ENCODE measurements at places on chromosomes 16 and 17.

DNA sequence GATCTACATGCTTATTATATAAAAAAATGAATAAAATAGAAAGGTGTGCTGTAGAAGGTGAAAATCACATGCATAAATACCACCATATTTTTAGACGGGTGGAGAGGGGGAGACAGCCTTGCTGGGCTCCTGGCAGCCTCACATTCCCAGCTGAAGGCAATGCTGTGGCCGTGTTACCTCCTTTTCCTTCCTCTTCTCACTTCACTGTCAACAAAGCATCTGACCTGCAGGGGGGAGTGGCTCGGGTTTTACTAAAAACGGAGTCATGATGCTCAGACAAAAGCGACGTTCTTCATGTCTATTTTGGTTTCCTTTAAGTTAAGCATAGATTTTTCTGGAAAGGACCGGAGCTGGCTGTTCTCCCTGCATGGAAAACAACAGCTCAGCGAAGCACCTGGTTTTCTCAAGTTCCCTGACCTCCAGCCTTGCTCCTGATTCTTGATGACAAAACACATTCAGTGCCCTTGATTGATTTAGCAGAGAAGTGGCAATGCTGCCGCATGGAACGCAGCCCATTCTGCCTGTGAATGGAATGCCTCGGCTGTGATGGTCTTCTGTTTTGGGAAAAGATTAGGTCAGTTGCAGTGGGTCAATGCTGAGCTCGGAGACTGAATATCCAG, 5.5 kb upstream of the RPTOR start:
- no peak for DNase-seq

DNA sequence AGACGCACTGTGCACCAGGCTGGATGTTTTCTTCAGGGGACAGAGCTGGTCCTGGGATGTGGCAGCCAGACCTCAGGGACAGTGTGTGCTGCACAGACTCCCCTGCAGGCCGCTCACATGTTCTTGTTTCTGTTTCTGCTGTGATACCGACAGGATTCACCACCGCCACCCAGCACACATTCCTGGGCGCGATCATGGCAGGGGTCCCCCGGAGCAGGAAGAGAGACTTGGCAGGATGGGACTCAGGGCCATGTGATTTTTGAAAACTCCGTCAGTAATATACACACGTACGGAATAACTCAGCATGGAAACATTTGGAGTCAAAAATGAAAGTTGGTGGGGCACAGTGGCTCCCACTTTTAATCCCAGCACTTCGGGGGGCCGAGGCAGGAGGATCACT, 79.0 kb downstream of the HAPSTR1 start:
- no peak for DNase-seq

DNA sequence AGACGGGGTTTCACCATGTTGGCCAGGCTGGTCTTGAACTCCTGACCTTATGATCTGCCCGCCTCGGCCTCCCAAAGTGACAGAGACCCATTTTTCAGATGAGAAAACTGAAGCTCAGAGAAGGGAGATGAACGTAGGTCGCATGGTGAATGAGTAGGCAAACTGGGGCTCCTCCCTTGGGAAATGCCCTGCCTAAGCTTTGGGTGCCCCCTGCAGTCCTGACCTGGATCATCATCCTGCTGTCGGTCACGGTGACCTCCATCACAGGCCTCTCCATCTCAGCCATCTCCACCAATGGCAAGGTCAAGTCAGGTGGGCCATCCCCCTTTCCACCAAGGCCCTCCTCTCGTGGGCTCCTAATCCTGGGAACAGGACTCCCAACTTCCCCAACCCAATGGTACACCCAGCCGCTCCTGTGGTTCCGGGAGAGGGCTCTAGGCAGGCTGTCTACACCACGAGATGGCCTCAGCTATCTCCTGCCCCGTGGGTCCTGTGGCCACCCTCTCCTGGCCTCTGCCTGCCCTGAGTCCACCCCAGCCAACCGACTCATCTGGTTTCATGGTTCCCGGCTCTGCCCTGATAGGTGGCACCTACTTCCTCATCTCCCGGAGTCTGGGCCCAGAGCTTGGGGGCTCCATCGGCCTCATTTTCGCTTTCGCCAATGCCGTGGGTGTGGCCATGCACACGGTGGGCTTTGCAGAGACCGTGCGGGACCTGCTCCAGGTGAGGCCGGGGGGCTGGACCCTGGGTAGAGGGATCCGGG, 4.7 kb downstream of the SLC12A3 start:
- DNase-seq, result no peak

DNA sequence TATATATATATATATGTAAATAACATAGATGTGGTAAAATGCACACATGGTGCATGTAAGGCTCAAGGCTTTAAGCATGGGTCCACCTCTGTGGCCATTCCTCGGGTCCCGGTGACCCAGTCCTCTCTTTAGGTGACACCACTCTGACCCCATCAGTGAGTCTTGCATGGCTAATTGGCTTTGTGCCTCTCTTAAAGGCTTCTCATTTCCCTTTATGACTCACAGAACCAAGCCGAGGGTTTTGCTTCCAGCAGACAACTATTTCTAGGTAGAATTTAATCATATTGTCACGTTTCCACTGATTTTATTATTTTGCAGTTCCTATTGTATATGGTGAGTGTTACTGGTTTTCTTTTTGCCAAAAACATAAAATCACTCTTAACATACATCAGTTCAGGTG, 59.7 kb downstream of the PLCG2 start:
- no peak for DNase-seq

- DNase-seq, result no peak
These were observed 142.5 kb downstream of the CMIP start for GRCh38 chr16:81586977-81587625.

- DNase-seq, result no peak
These were observed 5.1 kb downstream of the NUDT16L1 start for GRCh38 chr16:4698321-4699045.

- no peak for DNase-seq
These were observed 13.4 kb downstream of the ENDOV start for GRCh38 chr17:80428363-80428762.

DNA sequence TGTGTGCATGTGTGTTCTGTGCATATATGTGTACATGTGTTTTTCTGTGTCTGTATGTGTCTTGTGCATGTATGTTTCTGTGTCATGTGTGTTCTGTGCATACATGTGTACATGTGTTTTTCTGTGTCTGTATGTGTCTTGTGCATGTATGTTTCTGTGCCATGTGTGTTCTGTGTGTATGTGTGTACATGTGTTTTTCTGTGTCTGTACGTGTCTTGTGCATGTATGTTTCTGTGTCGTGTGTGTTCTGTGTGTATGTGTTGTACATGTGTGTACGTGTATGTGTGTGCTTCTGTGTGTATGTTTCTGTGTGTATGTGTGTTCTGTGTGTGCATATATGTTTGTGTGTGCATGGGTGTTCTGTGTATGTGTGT, 8.4 kb upstream of the RAB37 start:
- no peak for DNase-seq

DNA sequence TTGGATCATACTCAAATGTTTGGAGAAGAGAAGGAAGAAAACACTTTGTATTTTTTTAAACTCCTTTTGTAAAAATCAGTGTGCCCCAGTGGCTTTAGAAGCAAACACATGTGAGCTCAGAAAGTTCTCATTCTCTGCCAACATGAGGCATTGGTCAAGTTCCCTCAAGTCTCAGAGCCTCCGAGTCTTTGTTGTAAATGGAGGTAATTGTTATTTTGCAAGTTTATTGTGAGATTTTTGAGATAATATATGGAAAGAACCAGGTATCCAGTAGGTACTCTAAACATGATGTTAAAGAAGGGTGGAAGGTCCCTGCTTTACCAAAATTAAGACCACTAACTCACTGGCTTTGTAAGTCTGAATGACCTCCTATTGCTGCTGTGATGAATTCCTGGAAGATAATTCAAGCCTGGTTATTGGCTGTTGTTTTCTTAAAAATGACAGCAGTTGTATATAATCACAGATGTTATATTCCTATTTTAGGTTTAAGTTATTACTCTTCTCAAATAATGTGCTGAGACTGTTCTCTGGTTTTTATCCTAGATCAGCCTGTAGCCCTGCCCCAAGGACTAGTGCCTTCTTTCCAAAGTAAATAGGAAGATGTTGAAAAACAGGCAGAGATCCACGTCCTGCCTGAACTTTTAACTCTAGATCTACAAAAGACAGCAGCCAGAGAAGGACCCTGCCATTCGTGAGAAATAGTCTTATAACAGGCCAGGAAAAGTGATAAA, 2.4 kb downstream of the HLF start:
- no peak for DNase-seq

GRCh38 chr16:13438064-13438463, 481.9 kb upstream of the ERCC4 start:
- DNase-seq, result no peak

DNA sequence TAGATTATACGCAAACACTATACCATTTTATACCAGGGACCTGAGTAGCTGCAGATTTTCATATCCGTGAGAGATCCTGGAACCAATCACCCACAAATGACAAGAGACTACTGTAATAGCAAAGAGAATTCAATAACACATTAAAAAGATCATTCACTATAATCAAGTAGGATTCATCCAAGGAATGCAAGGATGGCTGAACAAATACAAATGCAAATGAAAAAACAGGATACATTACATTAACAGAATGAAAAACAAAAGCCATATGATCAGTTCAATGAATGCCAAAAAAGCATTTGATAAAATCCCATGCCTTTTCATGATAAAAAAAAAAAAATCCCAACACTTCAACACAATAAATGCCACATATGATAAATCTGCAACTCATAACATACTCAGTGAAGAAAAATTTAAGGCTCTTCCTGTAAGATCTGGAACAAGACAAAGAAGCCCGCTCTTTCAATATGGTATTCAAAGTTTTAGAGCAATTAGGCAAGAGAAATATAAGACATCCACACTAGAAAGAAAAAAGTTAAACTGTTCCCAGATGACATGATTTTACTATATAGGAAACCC, 29.0 kb downstream of the N4BP1 start:
- no peak for DNase-seq

DNA sequence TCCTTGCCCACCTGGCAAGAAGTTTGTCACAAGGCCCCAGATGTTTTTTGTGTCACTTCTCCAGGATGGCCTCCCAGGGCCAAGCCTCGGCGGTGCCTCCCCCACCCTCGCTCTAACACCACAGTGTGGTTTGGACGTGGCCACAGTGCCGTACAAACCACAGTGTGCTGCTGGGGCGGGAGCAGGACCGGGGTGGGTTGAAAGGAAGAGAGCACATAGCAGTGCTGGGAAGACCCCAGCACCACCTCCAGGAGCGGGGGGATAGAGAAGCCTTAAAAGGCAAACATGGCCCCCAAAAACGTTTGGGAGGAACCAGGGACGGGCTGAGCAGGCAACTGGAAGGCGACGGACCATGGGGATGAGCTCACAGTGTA, 5.0 kb upstream of the BCL6B start:
- no peak for DNase-seq

GRCh38 chr17:76500747-76501017, 541 bp downstream of the RHBDF2 start:
- DNase-seq, result no peak

DNA sequence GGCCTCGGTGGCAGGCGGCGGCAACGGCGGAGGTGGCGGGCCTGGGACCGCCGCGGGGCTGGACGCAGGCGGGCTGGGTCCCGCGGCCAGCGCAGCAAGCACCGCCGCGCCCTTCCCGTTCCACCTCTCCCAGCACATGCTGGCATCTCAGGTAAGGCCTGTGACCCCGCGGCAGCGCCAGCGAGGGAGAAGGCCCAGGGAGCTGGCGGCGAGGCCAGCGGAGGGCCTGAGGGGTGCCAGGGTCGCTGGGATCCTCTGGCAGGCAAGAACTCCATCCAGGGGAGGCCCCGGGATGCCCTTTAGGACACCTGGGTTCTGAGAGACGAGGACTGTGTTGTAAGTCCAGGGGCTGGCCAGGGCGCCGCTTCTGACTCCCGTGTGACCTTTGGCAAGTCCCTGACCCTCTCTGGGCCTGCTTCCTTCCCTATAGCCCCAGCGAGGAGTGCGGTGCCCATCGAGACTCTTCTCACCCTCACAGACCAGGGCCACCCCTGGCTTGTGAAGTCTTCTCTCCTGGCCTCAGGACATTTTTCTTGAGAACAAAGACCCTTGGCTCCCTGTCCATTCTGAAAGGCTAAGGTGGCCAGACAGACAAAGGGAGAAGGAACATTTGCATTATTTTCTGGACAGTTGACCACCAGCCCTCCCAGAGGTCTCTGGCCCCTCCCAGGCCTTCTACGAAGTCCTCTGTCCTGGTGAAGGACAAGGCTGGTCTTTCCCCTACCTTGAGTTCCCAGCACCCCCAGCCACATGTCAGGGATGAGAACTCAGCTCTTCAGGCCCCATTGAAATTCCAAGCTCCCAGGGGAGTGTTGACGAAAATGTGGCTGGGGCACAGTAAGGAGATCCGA, 6.3 kb downstream of the TBX2 start:
- DNase-seq, result no peak

- no peak for DNase-seq
These were observed 7.0 kb upstream of the SCPEP1 start for GRCh38 chr17:56970974-56971373.

Measured in stimulated activated CD4-positive, alpha-beta T cell treated with anti-CD3 and anti-CD28 coated beads, Interleukin-2, amount 100 ng/mL, for 4 hours (primary cell).